DMS 273 treated with DMSO at 0.1 percent for 48 hours (cell line): ENCODE measurements at places on chromosomes 1 and 21.

GRCh38 chr1:169060043-169060722, 46.3 kb upstream of the ATP1B1 start:
- DNase-seq: no peak

GRCh38 chr1:84116558-84116957, 27.5 kb upstream of the PRKACB start:
- no peak for DNase-seq

DNA sequence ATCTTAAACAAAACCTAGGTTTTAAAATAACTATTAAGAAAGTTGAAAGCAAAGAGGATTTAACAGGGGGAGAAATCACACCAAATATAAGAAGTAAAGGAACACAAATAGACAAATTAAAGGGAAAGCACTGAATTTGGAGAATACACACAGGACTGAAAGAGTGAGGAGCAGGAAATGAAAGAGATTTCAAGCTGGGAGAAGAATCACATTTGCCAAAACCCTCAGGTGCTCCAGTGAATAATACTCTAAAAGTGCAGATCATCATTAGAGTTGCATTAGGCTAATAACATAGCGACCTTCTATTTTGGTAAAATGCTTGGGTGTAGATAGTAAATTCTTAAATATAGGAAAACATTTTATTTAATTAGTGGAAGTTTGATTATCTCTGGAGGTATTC, 127.5 kb downstream of the TNNI3K start:
- DNase-seq: no peak

GRCh38 chr1:26142159-26142558, 16.7 kb upstream of the FAM110D start:
- no peak for DNase-seq

DNA sequence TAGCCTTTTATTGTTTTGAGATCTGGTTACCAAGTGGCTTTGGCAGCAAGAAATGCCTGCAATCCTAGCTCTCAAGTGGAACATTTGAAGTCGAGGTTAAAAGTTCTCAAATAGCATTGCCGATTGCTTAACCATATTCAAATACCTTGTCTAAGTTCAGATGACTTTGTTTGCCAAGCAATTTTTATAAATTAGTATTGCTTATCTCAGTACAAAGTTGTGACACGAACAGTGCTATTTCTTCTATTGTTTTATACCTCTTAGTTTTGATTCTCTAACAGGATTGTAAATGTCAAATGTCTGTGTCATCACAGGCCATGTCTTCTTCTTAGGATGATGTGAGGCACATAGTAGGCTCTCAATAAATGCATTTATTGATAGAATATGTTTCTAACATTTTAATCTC, 633.3 kb downstream of the PTPRC start:
- DNase-seq: no peak

DNA sequence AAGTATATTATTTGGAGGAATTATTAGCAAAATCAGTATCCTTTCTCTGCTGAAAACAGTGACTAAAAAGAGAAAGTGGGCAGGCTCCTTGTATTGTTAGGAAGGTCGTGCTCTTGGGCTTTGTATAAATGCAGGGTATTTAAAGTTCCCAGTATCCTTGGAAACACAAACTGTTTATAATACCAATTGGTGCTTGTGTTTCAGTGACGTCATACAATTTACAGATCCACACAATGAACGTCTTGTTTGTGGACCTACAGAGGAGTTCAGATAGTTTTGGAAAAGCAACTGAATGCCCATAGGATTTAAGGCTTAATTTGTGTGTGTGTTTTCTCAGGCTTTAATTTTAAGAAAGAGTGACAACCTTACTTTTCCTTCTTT, 168.2 kb downstream of the RASAL2 start:
- DNase-seq: no peak

DNA sequence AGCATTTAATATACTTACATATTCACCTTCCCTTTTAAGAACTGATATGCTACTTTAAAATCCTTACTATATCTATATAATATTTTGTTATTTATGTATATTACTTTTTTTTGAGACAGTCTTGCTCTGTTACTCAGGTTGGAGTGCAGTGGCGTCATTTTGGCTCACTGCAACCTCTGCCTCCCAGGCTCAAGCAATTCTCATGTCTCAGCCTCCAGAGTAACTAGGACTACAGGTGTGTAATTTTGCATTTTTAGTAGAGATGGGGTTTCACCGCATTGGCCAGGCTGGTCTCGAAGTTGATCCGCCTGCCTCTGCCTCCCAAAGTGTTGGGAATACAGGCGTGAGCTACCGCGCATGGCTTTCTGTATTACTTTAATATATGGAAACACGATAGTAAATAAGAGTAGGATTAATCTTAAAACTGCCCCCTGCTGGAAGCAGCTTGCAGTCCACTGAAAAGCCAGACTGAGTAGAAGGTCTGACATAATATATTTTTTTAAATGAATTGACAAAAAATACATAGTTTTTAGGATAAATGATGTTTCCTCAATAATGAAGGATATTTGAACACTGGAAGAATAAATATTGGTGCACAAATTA, 24.4 kb downstream of the RCAN3 start:
- no peak for DNase-seq

- no peak for DNase-seq
These were observed 33.7 kb downstream of the TBX15 start for GRCh38 chr1:118954301-118954905.

DNA sequence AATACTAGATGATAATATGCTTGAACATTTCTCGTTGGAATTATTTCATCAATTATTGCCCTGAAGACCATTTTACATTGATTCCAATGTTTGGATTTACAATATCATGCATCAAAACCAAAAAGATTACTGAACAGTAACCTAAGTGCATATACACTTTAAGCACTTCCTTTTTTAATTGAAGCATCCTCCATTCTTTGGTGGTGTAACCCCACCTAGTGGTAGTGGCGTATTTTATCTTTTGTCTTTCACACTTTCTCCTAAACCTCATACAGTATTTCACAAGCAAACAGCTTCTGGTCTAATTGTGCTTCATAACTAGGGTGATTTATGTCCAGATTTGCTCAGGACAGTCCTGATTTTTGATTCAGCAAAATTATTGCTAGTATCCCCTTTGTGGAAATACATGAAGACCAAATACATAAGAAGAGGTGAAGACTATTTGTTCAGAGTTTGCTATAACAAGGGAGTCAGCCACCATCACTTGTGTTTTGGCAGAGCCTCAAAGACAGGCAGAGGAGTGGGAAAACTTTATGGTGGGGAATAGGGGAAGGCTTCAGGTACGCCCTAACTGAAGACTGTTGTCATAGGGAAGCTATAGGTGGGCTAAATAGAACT, 3.4 kb upstream of the NVL start:
- DNase-seq: peak; percentile 44

DNA sequence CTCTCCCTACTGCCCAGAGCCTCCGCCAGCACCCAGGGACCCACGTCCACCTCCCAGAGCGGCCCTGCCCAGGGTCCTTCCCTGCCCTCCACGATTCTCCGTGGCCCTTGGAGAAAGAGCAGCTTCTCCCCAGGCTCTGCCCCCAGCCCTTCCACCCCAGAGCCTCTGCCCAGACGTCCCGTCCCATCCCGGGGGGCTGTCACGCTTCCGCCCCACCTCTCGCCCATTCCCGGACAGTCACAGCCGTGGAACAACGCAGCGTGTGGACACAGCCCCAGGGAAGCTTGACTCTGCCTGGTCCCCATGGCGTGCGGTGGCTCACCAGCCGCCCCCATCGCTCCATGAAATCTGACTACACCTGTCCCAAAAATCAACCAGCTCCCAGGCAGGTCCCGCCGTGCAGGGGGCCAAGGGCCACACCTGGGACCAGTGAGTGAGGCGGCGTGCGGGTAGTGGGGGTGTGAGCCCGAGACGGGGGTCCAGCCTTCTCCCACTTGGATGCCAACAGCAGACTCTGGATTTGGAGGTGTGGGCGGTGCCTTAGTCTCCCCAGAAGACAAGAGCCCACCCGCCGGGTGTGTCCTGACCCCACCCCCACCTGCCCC, 12.5 kb upstream of the TTLL10 start:
- DNase-seq: no peak

- DNase-seq: no peak
These were observed 25.1 kb downstream of the WDR64 start for GRCh38 chr1:241677201-241677600.

DNA sequence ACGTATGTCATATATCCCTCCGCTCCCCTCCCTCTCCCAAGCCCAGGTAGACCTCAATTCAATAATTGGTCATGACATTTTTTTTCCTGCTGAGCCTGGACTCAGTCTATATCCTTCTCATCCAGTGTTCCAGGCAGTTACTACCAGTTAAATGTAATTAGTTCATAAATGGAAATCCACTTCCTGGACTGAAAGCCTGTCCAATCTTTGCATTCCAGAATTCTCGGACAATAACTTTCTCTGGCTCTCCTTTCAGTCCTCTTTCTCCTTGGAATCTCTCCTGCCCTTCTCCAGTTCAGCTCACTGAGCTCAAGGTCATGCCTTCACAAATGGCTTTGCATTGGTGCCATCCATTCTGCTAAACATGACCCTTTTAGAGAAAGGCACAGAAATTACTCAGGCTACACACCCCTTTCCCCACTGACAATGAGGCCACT, 34.8 kb downstream of the VWA5B1 start:
- no peak for DNase-seq

DNA sequence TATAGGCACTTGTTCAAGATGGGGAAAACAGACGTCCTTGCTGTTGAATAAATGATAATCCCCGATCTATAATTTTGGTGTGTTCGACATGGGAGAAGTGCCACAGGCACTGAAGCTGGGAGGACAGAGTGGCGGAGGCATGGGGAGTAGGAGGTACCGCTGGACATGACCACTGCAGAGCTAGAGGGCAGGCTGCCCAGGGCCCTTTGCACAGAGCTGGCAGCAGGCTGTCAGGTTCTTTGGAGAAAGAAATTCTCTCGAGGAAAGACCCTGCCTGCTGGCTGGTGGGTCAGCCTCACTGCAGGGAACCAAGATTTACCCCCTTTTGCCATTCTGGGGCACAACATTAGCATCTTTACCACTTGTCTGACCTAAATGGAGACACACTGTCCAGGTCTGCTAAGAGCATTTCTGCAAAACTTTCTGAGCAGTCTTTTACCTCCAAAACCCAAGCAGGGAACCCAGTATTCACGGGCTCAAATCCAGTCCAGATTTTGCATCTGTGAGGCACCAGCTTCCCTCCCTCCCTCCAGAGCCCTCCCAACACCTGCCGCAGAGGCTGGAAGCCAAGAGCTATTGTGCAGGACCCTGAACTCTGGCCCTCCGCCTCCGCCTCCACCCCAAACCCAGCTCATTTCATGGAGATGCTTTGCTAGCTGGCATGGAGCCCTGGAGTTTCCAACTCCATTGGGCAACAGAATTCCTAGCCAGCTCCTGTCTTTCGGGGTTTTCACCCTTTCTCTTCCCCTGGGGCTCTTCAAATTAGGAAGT, 142.3 kb downstream of the PLXNA2 start:
- peak; percentile 88 for DNase-seq
